Neural crest cell (in vitro differentiated cells): ENCODE measurements at places on chromosomes 6 and 20. TPM values are rescaled to one million over a fixed set of nuclear protein-coding genes. Genes with fewer than 3 reads are reported as not detected.

Gene SLC2A10
- 11.3 and 12.7 TPM in 2 replicates for total RNA-seq

Gene SLC22A2
- total RNA-seq = not detected in 2 replicates

Gene TNXB
- total RNA-seq = 4.6 and 6.6 TPM in 2 replicates

Gene E2F1
- 84.8 and 94.9 TPM in 2 replicates for total RNA-seq

Gene CDH4
- 7.8 and 8.9 TPM in 2 replicates for total RNA-seq

Gene ADGRF4
- total RNA-seq = not detected in 2 replicates

Gene BTN1A1
- total RNA-seq = not detected in 2 replicates

Gene TPD52L1
- total RNA-seq = 2.9 and 3.6 TPM in 2 replicates

Gene MPIG6B
- total RNA-seq = not detected in 2 replicates

Gene NKX2-4
- not detected in 2 replicates for total RNA-seq

Gene ARMH2
- total RNA-seq = not detected in 2 replicates

Gene MICB
- total RNA-seq = 0.61 TPM in 1 of 2 replicates, not detected in the other

Gene FBXO5
- 56.3 TPM in 2 replicates for total RNA-seq

Gene GPSM3
- 7.3 and 8.0 TPM in 2 replicates for total RNA-seq

- no peak overlapping the region for H3K27ac ChIP-seq
- no peak overlapping the region for H3K4me3 ChIP-seq
- DNase-seq = no peak
- H3K4me1 ChIP-seq = peaks cover 17% of the 10 kb centered on the region
- peaks cover 7% of the 10 kb centered on the region for H3K36me3 ChIP-seq
Observed at GRCh38 chr20:63794614-63795013, 36.5 kb downstream of the ZBTB46 start.

DNA sequence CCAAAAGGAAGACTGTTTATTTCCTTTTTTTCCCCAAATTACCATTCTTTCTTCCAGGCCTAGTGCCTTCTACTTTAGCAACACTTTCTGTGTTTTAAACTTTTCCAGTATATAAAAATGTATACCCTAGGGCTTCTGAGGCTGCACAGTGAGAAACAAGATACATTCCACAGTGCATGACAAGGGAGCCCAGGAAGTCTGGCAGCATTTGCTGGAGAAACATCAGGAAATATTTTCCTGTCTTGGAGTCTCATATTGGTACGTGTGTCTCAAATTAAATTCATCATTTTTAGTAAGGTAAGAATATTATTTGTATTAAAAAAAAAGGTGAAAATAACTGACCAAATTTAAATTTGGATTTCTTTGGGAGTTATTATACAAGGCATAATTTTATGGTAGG, 662.6 kb downstream of the RFPL4B start:
- no peak overlapping the region for H3K4me3 ChIP-seq
- no peaks in the 10 kb centered on the region for H3K27me3 ChIP-seq
- no peak overlapping the region for H3K27ac ChIP-seq
- no peaks in the 10 kb centered on the region for H3K36me3 ChIP-seq

GRCh38 chr6:169164986-169165385, 88.7 kb downstream of the THBS2 start:
- no peaks in the 10 kb centered on the region for H3K4me1 ChIP-seq
- no peaks in the 10 kb centered on the region for H3K27me3 ChIP-seq
- no peak overlapping the region for H3K27ac ChIP-seq
- H3K36me3 ChIP-seq = no peaks in the 10 kb centered on the region
- H3K4me3 ChIP-seq = no peak overlapping the region

- H3K27me3 ChIP-seq = peaks cover 26% of the 10 kb centered on the region
- H3K27ac ChIP-seq = peak overlapping the region; percentile 79
- H3K4me3 ChIP-seq = peak overlapping the region; percentile 18
Observed at GRCh38 chr20:51221791-51222408, 199.0 kb upstream of the KCNG1 start.

GRCh38 chr6:149217466-149217888, 100.0 kb upstream of the TAB2 start:
- H3K27ac ChIP-seq = no peak overlapping the region
- H3K27me3 ChIP-seq = no peaks in the 10 kb centered on the region
- peaks cover 10% of the 10 kb centered on the region for H3K4me1 ChIP-seq
- no peak for DNase-seq
- no peak overlapping the region for H3K4me3 ChIP-seq

DNA sequence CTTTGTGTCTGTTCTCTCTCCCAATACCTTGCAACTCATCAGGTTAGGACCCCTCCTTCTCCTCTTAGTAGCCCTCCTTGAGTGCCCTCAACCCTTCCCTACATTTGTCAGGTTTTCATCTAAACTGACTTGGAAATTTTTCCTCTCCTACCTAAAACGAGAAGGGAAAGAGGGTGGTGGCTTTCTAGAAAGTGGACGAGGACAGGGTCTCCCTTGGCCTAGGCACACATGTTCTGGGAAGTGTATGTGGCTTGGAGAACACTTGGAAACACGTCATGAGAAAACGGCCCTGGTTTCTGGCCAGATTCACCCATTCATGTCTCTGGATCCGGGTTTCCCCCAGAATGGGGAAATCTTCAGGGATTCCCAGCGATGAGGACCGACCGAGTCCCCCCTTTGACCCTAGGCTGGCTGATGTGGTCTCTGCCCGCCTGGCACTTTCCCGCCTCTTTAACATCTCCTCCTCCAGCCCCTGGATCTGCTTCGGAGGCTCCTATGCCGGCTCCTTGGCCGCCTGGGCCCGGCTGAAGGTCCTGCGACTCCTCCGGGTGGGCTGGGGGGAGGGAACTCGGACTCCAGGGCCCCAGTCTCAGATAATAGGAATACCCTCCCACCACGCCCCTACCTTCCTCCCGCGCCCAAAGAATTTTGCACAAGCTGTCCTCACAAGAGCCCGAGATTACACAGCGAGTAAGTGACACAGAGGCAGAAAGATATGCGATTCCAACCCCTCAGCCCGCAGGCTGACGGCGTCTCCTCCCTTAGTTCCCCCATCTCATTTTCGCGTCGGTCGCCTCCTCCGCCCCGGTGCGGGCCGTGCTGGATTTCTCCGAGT, 3.0 kb downstream of the PRSS16 start:
- H3K4me3 ChIP-seq = peak overlapping the region; percentile 88
- H3K36me3 ChIP-seq = no peaks in the 10 kb centered on the region
- no peak for DNase-seq

- H3K36me3 ChIP-seq = no peaks in the 10 kb centered on the region
- no peak overlapping the region for H3K27ac ChIP-seq
- H3K4me1 ChIP-seq = peaks cover 4% of the 10 kb centered on the region
- no peak overlapping the region for H3K4me3 ChIP-seq
- DNase-seq = no peak
Observed at GRCh38 chr6:30823534-30823865, 60.8 kb upstream of the DDR1 start.

- H3K27ac ChIP-seq = no peak overlapping the region
- H3K36me3 ChIP-seq = no peaks in the 10 kb centered on the region
- DNase-seq = no peak
- peaks cover 63% of the 10 kb centered on the region for H3K27me3 ChIP-seq
Observed at GRCh38 chr20:46293084-46293483, 15.2 kb downstream of the CDH22 start.

- H3K36me3 ChIP-seq = no peaks in the 10 kb centered on the region
- DNase-seq = no peak
- no peak overlapping the region for H3K4me3 ChIP-seq
Observed at GRCh38 chr6:40326714-40327421, 260.3 kb downstream of the LRFN2 start.

DNA sequence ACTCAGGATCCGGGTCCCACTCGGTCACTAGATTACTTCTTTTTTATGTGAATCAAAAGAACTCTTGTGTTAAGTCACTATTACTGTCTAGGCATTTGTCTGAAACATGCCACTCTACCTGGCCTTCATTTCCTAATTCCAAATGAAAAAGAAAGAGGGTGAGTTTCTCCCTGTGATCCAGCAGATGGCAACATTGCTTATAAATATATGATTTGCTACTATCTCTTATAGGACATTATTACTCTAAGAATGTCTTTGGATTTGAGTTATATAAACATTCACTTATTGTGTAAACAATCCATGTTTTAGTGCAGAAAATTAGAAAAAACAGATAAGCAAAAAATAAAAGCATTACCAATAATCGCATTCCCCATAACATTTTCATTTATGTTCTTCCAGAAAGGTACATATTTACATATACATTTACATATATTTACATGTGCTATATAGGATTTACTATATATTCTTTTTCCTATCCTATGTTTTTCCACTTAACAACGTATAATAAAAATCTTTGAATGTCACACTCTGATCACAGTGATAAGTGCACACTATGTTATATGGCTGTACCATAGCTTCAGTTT, 66.9 kb downstream of the FAXC start:
- no peak overlapping the region for H3K4me3 ChIP-seq
- DNase-seq = no peak
- no peaks in the 10 kb centered on the region for H3K27me3 ChIP-seq
- H3K27ac ChIP-seq = no peak overlapping the region

DNA sequence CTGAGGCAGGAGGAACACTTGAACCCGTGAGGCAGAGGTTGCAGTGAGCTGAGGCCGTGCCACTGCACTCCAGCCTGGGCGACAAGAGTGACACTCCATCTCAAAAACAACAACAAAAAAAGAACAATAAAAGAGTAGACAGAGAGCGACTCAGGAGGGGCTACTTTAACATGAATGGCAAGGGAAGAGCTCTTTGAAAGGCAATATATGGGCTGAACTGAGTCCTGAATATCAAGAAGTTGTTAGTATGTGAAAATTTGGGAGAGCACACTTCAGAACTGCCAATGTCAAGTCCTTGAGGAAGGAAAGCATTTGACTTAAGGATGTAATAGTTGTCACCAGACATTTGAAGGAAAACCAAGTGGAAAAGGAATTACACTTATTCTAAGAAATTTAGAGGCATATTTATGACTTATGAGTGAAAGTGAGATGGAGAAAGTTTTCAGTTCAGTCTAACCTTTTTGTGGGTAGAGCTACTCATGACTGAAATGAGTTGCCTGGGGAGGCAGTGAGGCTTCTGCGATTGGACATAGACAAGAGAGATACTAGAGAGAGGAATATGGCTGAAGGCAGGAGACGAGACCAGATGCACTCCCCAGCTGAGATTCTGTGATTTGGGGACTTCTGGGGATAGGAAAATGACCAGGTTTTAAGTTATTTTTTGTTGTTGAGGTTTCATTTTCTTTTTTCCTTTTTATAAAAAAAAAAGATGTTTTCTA, 48.6 kb upstream of the SLC16A10 start:
- no peak overlapping the region for H3K4me3 ChIP-seq
- no peaks in the 10 kb centered on the region for H3K27me3 ChIP-seq
- H3K36me3 ChIP-seq = no peaks in the 10 kb centered on the region
- H3K27ac ChIP-seq = no peak overlapping the region
- no peak for DNase-seq
- peaks cover 9% of the 10 kb centered on the region for H3K4me1 ChIP-seq

DNA sequence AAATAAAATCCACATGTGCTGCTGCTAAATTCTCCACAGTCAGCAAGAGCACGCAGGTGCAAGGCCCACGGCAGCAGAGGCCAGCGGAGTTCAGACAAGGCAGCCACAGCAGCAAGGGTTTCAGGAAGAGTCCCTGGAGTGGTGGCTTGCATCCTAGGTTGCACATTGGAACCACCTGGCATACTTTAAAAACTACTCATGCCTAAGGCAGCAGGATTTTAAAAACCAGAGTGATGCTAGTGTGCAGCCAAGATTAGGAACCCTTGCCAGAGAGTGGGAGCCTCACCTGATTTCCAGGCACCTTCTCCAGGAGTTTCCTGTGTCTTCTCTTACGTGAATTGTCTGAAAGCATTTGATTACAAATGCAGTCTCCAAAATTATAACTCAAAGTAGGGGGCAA, 104.0 kb upstream of the GPR6 start:
- H3K27me3 ChIP-seq = no peaks in the 10 kb centered on the region
- no peak overlapping the region for H3K27ac ChIP-seq
- H3K36me3 ChIP-seq = no peaks in the 10 kb centered on the region
- no peak for DNase-seq
- peaks cover 5% of the 10 kb centered on the region for H3K4me1 ChIP-seq

GRCh38 chr20:48786951-48787705, 40.7 kb downstream of the PREX1 start:
- peak; percentile 58 for DNase-seq
- H3K36me3 ChIP-seq = no peaks in the 10 kb centered on the region
- peaks cover 65% of the 10 kb centered on the region for H3K4me1 ChIP-seq
- peak overlapping the region; percentile 97 for H3K27ac ChIP-seq

GRCh38 chr6:13417431-13417830, 70.0 kb downstream of the GFOD1 start:
- DNase-seq = no peak
- H3K27me3 ChIP-seq = no peaks in the 10 kb centered on the region
- peaks cover 19% of the 10 kb centered on the region for H3K4me1 ChIP-seq
- no peak overlapping the region for H3K4me3 ChIP-seq
- no peaks in the 10 kb centered on the region for H3K36me3 ChIP-seq

GRCh38 chr6:28907394-28907793, 16.4 kb downstream of the TRIM27 start:
- no peaks in the 10 kb centered on the region for H3K4me1 ChIP-seq
- no peak overlapping the region for H3K4me3 ChIP-seq
- no peak overlapping the region for H3K27ac ChIP-seq
- H3K27me3 ChIP-seq = no peaks in the 10 kb centered on the region

GRCh38 chr6:42138190-42138589, 4.2 kb downstream of the C6orf132 start:
- no peaks in the 10 kb centered on the region for H3K36me3 ChIP-seq
- H3K27me3 ChIP-seq = peaks cover 46% of the 10 kb centered on the region
- H3K4me3 ChIP-seq = no peak overlapping the region
- H3K4me1 ChIP-seq = peaks cover 22% of the 10 kb centered on the region
- DNase-seq = no peak

DNA sequence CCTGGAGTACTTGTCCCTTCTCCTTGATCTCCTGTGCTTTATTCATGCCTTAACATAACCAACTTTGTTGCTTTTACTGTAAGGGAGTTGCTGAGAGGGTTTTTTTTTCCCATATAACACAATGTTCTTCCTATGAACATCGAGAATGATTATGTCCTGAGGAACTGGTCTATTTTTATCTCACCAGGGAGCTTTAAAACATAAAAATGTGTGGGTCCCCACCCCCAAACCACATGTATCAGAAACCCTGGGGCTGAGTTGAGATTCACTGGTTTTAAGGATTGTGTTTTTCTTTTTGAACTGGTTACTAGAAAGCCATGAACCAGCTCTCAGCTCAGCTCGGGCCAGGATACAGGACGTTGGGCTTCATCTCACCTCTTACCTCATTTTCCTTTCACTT, 118.5 kb upstream of the JAG1 start:
- no peaks in the 10 kb centered on the region for H3K36me3 ChIP-seq
- no peak for DNase-seq
- peaks cover 11% of the 10 kb centered on the region for H3K4me1 ChIP-seq

- DNase-seq = no peak
- no peak overlapping the region for H3K27ac ChIP-seq
- H3K36me3 ChIP-seq = no peaks in the 10 kb centered on the region
- H3K4me3 ChIP-seq = no peak overlapping the region
- peaks cover 11% of the 10 kb centered on the region for H3K4me1 ChIP-seq
- H3K27me3 ChIP-seq = no peaks in the 10 kb centered on the region
Observed at GRCh38 chr6:128574402-128574801, 54.0 kb upstream of the PTPRK start.
